ENCODE measurements at places on chromosomes 13 and 19.

GRCh38 chr13:21065686-21066085 lies 4.3 kb upstream of the LATS2 start:
- no peak for DNase-seq

GRCh38 chr19:38727868-38728660 lies 16.2 kb downstream of the CAPN12 start:
- no peak for DNase-seq

GRCh38 chr19:41411968-41412265 lies 14.3 kb downstream of the BCKDHA start:
- no peak for DNase-seq

GRCh38 chr19:4503132-4503824 lies 15.0 kb downstream of the PLIN4 start:
- peak; percentile 71 for DNase-seq

- no peak for DNase-seq
Measured at GRCh38 chr19:58277748-58278540, 811 bp upstream of the ZNF8 start.

GRCh38 chr13:113343692-113343968 lies 20.3 kb downstream of the GRTP1 start:
- DNase-seq, result no peak

DNA sequence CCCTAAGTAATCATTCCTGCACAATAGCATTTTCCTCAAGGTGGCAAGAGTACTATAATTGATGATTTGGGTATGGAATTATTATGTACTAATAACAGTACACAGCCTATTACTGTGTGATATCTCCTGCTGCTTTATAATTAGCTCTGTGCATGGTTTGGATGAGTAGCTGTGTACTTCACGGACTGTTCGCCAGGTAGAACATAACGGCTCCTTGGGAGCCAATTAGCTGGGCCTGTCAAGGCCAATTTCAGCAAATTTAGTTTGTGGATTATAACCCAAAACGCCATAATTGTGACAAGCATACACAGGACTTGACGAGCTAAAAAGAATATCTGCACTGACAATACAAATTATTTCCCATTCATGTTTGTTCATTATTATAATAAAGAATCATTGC lies 1584.2 kb downstream of the SLITRK1 start:
- peak; percentile 12 for DNase-seq

GRCh38 chr19:4932711-4933110 lies 23.4 kb downstream of the UHRF1 start:
- DNase-seq, result no peak

- DNase-seq, result peak; percentile 84
Measured at GRCh38 chr19:3665681-3666544, 34.4 kb downstream of the PIP5K1C start.

DNA sequence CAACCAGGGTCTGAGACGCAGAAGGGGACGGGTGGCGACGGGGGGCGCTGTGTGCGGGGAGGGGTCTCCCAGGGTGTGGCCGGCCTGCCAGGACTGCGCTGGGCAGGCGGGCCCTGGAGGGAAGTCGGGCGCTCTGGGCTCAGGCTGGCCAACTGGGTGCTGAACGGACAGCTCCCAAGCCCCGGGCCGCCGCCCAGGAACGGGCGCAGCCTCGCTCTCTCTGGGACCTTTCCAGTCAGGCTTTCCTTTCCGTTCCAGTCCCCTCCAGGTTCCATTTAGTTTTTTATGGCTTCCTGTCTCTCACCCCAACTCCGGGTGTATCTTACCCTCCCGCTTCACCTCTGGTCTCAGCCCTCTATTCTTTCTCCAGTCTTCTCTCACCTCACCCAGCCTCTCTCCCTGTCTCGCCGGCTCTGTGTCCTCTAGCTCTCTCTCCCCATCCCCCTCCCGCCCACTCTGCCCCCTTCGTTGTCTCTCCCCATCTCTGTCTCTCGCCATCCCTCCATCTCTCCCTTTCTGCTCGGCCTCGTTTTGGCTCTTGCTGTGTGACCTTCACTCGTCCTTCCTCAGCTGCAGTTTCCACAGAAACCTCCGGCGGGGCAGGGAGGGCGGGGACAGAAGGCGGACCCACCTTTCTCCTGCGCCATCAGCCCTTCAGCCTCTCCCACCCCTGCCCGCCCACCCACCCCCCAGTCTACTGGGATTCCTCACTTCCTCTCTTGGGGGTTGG lies 3.3 kb upstream of the ATP1A3 start:
- peak; percentile 75 for DNase-seq
